ENCODE measurements at places on chromosomes 2 and 18.

DNA sequence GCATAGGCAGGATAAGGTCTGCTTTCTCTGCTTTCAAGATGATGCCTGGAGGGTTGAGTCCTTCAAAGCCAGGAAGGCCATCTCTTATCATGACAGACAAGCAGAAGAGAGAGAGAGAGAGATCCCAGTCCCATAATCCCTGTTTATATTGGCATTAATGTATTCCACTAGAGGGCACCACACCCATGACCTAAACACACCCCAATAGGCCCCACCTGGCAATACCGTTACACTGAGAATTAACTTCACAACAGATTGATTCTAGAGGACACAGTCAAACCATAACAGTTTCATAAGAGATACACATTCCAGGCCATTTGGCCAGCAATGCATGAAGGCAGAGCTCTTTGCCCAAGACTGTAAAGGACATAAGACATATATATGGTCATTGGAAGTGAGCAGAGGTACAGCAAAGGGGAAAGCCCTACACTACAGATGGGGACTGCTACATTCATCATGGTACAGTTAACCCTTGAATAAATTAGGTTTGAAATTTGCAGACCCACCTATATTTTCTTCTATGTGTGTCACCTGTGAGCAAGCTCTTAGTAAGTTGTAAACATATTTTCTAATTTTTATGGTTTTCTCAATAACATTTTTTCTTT lies 1516.1 kb downstream of the RPIA start:
- DNase-seq: no peak

GRCh38 chr2:100185105-100185504 lies 42.7 kb upstream of the AFF3 start:
- DNase-seq: no peak

DNA sequence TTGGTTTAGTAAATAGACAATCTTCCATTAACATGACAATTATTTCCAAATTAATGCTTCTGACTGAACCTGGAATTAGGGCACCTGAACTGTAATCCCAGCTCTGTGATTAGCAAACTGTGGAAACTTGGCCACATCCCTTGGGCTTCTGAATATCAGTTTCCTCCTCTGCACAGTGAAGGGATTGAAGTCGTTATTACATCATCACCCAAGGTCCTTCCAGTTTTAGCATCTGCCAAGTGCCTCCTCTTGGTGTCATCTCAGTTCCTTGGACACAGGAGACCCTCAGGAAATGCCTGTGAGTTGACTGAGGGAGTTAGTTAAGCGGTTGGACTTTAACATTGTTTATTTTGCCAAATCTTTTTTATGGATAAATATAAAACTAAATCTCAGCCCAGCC lies 64.8 kb downstream of the MOGAT1 start:
- peak; percentile 80 for DNase-seq

- no peak for DNase-seq
These were observed 37.2 kb upstream of the CDH19 start for GRCh38 chr18:66641056-66641455.

- DNase-seq: no peak
These were observed 46.3 kb downstream of the COPS8 start for GRCh38 chr2:237131749-237132533.

- no peak for DNase-seq
These were observed 23.0 kb upstream of the BIN1 start for GRCh38 chr2:127129937-127130336.

GRCh38 chr2:213551526-213551925 lies 267.3 kb downstream of the SPAG16 start:
- DNase-seq: no peak

- DNase-seq: no peak
These were observed 64.4 kb upstream of the NRP2 start for GRCh38 chr2:205617905-205618304.

DNA sequence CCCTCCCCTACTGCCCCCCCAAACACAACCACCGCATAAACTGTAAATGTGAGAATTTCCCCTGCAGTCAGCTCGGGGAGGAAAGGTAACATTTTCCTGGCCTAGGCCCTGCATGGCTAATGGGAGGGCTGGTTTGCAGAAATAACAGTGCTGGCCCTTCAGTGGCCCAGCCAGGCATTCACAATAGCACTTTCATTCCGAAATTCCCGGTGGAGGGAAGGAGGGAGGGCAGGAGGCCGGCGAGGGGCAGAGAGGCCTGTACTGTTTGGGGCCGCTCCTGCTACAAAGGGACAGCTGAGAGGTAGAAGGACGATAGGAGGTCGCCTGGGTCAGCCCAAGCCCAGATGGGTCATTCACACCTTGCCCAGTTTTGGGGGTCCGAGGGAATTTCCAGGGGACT lies 11.3 kb downstream of the CYP26B1 start:
- DNase-seq: no peak

GRCh38 chr2:49403637-49404036 lies 249.3 kb upstream of the FSHR start:
- no peak for DNase-seq

DNA sequence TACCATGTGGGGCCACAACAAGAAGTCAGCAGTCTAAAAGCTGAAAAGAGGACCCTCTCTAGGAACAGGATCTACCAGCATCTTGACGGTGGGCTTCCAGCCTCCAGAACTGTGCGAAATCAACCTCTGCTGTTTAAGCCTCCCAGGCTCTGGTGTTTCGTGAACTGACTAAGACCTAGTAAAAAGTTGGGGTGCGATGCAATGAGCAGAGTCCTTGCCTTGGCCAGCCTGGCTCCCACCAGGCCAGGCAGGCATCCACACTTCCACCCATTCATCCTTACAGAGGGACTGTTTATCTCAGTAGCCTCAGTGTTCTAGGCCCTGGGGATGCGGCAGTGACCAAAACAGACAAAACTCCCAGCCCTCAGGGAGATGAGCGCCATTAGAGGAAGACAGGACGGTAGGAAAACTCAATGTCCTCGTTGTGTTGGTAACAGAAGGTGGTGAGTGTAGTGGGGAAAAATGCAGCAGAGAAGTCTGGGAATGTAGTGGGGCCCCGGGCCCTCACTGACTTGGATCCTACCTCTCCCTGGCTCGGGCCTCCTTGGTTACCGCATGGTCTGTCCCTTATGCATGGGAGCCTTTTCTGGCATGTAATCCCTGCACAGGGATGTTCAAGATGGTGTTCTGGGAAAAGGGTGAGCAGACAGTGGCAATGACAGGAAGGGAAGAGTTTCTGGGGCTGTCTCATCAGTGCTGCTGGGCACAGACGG lies 271.8 kb upstream of the HS6ST1 start:
- DNase-seq: no peak

DNA sequence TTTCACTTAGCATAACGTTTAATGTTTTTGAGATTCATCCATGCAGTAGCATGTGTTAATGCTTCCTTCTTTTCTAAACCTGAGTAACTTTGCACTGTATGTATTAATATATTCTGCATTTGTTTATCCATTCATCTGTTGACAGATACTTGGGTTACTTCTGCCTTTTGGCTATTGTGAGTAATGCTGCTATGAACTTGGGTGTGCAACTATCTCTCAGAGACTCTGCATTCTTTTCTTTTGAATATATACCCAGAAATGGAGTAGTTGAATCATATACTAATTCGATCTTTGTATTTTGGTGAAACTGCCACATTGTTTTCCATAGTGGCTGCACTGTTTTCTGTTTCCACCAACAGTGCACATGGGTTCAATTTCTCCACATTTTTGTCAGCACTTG lies 128.3 kb downstream of the SH3BP4 start:
- DNase-seq: peak; percentile 46

DNA sequence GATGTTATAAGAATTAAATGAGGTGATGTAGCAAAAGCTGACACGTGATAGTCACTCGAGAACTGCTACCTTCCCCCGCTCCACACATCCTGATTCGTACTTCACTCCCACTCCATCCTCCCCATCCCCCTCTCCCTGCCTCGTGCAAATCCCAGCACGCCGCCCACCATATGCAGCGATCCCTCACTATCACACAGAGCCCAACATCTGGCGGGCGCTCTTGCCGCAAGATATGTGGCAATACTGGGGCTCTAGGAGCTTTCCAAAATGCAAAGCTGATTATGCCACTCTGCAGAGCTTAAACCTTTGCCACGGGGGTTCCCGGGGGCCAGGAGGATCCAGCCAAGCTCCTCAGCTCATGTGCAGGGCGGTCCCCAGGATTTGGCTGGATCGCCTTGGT lies 37.4 kb downstream of the DNMT3A start:
- DNase-seq: no peak

- DNase-seq: no peak
These were observed 11.0 kb downstream of the EN1 start for GRCh38 chr2:118836411-118836930.

DNA sequence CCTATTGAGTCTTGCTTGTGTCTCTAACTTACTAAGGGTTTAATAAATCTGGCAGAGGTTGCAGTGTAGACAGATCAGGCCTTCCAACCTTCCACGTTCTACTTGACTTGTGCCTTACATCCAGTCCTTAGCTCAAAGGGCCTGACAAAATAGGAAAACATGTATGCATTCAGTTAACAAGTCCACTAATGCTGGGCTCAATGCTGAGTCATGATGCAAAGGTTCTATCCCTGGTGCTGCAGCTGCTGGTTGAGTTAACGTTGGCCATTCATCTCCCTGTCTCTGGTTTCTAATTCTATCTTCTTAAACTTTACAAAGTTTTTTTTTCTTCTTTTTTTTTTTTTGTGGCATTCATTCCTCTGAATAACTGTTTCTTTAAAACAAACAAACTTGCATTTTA lies 46.3 kb upstream of the ITGB6 start:
- no peak for DNase-seq

- no peak for DNase-seq
These were observed 164.1 kb downstream of the MYCN start for GRCh38 chr2:16104315-16104948.

GRCh38 chr2:191318729-191319078 lies 73.5 kb downstream of the MYO1B start:
- peak; percentile 81 for DNase-seq

DNA sequence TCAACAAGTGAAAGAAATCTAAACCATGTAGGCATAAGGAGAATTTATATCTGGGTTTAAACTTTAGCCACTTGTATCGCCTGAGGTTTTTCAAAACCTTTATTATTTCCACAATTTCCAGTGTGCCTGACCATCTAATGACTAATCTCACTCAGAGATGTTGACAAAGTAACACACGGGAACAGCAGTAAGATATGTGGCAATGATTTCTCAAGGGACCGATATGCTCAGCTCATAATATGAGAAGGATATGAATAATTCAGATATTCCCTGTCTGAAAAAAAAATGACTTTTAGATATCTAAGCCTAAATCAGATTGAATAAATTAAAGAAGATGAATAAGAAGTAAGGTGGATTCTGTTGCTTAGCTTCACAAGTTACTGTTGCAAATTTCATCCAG lies 43.5 kb downstream of the TMEM163 start:
- no peak for DNase-seq

DNA sequence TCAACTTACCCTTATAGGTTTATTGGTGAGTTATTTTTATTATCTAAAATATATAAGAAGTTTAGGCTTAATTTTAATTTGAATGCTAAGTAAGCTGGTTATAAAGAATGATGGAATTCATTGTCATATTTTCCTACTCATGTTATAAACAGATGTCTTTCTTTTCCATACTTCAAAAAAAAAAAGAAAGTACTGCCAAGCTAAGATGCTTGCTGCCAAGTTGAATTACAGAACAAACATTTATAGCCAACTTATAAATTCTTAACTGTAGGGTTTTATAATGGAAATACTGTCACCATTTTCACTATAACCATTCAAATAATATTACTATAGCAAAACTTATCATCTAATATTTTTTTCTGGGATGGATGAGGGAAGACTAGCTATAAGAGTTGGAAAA lies 676.0 kb downstream of the NRXN1 start:
- DNase-seq: no peak

- peak; percentile 78 for DNase-seq
These were observed 192.7 kb upstream of the REV1 start for GRCh38 chr2:99682275-99683060.

DNA sequence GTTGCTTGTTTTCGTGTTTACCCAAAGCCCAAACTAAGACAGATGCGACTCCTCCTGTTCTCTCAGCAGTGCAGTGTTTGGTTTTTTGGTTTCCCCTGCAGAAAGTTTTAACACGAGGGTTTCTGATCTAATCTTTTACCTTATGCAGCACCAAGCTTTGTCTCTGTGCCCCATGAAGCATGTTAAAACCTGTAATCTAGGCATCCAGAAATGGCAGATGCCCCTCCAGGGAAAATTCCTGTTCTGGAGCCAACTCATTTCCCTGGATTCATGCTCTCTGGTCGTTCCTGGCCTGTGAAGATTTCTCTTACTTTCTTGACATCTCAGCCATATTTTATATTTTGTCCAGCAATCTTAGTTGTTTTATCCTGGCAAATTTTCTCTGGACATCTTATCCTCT lies 91.5 kb downstream of the LTBP1 start:
- DNase-seq: no peak

GRCh38 chr2:64460330-64460729 lies 6.4 kb downstream of the LGALSL start:
- DNase-seq: no peak

Measured in EL (cell line).